Pons (tissue), 1 donor: ENCODE measurements at places on chromosomes 11 and 22.

DNA sequence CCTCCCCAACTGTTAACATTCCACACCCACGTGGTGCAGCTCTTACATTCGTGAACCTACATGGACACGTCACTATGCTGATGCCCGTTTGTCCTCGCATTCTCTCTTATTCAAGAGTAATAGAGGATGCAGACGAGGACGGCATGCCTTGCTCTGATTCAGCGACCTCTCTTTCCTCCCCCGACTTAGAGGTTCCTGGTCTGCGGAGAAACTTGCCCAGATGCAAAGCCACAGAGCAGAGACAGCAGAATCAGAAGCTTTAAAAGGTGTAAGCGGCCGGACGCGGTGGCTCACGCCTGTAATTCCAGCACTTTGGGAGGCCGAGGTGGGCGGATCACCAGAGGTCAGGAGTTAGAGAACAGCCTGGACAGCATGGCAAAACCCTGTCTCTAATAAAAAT, 288.0 kb downstream of the NTM start:
- no peak for DNase-seq

GRCh38 chr22:35617137-35617755, at the start of gene MB:
Gene MB, minus strand, starts transcription at chr22:35617329. Its CDS starts 72 bp downstream, at chr22:35617257.
- DNase-seq, result no peak

GRCh38 chr11:132623511-132623910, 908.8 kb downstream of the OPCML start:
- DNase-seq, result no peak

DNA sequence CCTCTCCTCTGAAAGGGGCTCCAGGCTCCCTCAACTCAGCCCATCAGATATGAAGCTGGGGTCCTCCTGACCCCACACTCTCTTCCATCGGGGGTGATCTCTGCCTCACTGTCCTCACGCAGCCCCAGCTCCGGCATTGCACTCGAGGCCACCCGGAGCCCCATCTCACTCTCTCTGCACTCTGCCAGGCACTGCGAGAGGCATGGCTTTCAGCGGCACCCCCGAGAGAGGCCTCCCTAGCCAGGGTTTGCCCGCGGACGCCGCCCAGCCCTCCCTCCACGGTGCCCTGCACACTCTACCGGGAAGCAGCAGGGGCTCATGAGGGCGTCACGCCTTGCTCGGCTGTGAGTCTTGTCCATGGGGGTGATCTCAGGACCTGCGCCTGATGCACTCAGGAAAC, 436.2 kb downstream of the BRD1 start:
- no peak for DNase-seq

- no peak for DNase-seq
These were observed 67.3 kb upstream of the CDON start for GRCh38 chr11:126129727-126130671.

DNA sequence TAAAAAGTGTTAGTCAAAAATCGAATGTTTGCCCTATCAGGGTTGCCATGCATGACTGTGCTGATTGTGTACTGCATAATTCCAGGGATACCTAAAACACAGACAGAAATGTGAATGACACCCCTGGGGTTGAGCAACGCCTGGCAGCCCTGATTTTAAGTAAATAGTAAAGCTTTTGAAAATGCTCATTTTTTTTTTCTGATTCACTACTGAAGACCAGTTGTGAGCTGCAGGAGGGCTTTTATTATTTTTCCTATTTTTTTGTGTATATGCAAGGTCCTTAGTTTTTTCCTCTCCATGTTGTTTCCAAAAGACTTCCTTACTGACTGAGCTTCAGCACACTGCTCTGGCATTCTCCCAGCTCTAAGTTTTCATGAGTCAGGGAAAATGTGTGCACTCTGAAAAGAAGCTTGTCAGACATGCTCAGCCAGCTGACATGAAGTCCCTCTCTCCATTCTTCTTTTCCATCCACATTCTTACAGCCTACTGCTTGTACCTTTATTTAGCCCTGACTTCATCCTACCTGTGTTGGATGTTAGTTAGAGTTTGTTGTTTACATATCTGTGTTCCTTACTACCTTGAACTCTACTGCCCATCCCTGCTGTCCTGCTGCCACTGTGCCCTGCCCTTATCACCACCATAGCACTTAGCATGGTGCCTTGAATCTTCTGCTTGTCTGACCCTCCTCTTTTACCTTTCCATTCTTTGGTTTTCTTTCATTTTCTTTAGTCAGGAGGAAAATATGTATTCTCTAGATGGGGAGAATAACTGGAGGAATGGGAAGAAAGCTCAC, 79.5 kb downstream of the HORMAD2 start:
- DNase-seq, result peak; percentile 31

- DNase-seq, result no peak
These were observed 9.5 kb downstream of the TTC28 start for GRCh38 chr22:28670161-28670560.

DNA sequence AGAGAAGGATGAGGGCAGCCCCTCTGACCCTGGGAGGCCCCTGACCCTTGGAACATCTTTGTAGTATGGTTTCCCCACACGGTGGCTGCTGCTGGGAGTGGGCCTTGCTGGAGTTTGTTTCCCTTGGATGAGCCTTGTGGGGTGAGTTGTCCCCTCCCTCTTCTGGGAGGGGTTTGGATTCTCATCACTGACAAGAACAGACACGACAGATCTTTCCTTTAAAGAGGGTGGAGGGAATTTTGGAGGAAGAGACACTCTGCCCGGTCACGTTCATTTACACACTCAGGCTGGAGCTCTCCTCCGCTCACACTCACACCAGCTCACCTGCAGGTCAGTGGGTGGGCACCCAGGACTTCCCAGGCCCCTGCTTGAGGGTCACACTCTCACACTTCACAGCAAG, 31.7 kb downstream of the POU2F3 start:
- DNase-seq, result no peak

DNA sequence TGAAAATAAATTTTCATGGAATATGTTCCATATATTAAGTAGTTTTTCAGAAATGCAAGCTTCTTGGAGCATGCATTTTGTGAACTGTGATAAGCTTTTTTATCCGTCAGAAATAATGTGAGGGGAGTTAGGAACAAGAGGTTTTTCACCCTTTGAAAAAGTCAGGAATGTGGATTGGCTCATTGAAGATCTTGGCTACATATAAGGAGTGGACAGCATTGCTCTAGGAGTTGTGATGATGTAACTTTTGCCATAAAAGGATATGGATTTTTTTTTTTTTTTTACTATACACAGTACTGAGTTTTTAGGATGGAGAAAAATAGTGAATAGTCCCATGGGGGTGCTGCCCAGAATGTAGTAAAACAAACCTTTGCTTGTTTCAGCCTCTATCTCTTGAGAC, 180.2 kb downstream of the NAV2 start:
- DNase-seq, result no peak

DNA sequence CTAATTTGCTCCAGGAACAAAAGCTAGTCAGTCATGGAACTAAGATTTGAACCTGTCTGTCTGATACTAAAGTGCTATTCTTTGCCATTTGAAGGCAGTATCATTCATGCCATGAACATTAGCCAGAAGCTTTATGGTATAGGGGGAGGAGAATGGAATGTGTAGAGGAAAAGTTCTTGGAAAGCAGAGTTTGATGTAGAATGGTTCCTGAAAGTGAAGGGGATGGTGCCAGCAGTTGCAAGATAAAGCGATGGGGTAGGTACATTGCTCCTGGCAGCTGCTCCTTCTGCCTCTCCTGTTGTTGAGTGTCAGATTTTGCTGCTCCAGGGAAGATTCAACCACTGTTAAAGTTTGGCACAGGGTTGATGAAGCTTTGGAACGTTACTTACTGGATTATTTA, 53.4 kb downstream of the ARHGAP42 start:
- no peak for DNase-seq

- no peak for DNase-seq
These were observed 20.9 kb upstream of the KIAA0930 start for GRCh38 chr22:45261407-45262088.

GRCh38 chr11:129546266-129546665, 170.6 kb downstream of the BARX2 start:
- no peak for DNase-seq

DNA sequence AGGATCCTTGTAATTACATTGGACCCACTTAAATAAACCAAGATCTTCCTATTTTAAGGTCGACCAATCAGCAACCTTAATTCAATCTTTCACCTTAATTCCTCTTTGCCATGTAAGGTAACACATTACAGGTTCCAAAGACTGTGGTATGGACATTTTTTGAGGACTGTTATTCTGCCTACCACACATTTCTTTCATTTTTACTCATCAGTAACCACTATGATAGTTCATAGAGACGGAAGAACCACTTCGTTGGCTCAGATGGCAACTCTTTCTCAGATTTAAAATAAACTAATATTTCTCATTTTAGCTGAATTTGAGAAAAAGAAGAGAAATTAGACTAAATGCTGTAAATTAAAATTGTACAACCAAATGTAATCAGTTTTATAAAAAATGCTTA, 96.3 kb downstream of the PAX6 start:
- DNase-seq, result no peak

DNA sequence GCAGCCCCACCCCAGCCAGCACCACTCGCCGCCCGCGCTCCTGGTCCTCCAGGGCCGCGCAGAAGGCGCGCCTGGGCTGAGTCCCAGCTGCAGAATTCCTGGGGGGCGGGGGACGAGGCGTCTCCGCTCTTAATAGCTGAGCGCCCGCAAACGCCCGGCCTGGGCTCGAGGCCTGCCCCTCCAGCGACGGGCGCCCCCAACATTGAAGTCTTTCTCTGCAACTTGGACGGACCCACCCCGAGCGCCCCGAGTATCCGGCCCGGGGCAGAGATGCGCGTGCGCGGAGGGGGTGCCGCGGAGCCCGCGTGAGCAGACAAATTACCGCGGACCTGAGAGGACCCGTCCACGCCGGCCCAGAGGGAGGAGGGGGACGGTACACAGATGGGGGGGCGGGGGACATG, 6.7 kb upstream of the SYT7 start:
- DNase-seq, result no peak

GRCh38 chr11:130328420-130328819, 13.7 kb upstream of the ZBTB44 start:
- DNase-seq, result no peak

GRCh38 chr11:78801161-78801884, 226.7 kb upstream of the NARS2 start:
- DNase-seq, result peak; percentile 61

GRCh38 chr22:32474635-32475467, at the start of gene FBXO7:
Gene FBXO7, plus strand, starts transcription at chr22:32474811. Its CDS starts 192 bp downstream, at chr22:32475003.
- peak; percentile 83 for DNase-seq

DNA sequence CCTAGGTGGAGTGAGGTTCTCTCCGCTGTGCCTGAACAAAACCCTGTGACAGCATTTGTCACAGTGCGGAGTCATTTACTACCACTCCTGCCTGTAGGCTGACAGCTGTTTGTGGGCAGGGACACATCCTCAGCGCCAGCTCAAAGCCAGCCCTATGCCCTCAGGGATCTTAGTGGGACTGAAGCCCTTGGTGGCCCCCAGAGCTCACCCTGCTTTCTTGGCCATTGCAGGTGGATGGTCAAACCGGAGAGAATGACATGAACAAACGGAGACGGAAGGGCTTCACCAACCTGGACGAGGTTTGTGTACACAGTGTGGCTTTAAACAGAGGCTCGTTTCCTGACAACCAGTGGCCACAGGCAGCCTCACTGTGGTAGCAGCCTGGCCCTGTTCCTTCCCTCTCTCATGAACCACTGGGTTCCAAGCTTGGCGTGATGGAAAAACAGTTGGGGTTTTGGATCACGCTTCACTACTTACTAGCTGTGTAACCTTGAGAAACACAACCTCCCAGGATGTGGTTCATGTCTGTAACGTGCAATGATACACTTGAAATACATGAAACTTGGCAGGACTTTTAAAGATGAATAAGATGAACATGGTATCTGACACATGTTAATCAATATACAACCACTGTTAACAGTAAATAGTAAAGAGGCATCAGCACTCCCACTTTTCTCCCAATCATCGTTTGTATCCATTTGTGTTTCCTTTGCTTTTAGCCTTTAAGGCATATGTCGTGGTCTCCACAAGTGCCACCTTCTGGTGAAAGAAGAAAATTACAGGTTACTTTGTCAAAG, 125.8 kb downstream of the MICAL2 start:
- DNase-seq, result peak; percentile 84

- no peak for DNase-seq
These were observed 64.9 kb downstream of the SMIM38 start for GRCh38 chr11:69220561-69221051.

GRCh38 chr11:15499674-15500073, 385.0 kb downstream of the INSC start:
- no peak for DNase-seq

DNA sequence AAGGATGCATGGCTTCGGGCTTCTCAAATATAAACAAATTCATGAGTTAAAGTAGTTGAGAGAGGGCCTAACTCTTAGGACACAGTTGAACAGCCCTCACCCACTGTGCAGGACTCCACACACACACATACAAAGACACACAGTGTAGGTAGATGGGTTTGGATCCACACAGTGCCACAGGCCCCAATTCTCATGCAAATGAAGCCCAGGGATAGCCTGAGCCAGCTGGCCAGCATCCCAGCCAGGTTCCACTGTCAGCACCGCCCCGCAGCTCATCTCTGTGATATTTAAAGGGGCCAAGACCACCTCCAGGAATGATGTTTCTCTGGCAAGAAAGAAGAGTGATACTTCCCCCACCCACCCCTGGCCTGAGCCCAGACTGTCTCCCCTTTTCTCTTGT, 11.7 kb downstream of the SLC35C1 start:
- no peak for DNase-seq

DNA sequence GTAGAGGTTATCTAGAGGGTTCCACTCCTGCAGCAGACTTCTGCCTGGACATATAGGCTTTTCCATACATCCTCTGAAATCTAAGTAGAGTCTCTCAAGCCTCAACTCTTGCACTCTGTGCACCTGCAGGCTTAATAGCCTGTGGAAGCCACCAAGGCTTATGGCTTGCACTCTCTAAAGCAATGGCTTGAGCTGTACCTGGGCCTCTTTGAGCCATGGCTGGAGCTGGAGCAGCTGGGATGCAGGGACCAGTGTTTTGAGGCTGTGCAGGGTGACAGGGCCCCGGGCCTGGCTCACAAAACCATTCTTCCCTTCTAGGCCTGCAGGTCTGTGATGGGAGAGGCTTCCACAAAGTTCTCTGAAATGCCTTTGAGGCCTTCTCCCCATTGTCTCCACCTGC, 2.9 kb upstream of the NXPE4 start:
- DNase-seq, result no peak

DNA sequence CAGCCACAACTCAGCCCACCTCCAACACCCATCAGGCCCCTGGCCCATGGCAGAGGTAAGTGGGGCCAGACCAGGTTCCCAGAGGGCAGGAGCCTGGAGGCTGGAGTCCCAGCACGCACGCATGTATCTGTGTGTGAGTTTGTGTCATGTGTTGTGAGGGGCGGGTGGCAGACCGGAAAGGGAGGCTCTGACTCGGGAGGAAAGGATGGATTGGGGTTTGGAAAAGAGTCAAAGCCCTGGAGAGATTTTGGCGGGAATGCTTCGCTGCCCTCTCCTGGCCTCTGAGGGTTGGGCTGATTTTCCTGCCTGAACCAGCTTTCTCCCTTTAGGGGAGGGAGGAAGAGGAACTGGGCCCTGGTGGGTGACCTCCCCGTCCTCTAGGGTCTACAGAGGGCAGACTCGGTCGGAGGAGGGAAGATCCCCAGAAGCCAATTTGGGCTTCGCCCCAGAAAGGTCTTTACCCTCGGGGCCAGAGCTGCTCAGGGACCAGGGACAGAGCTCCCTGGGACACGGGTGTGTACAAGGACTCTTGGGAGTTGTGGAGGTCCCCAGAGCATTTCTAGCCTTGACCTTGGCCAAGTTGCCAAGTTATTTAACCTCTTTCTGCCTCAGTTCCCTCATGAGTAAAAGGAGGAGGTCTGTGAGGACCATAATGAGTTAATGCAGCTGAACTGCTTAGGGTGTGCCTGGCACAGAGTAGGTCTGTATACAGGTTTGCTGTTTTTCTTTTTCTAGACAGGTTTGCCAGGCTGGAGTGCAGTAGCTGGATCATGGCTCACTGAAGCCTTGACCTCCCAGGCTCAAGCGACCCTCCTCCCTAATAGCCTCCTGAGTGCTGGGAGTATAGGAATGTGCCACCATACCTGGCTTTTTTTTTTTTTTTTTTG, 6.9 kb downstream of the C11orf68 start:
- DNase-seq, result no peak
